GM19239 (cell line): ENCODE measurements at places on chromosomes 12 and 14.

- DNase-seq: no peak
These were observed 16.0 kb upstream of the EVL start for GRCh38 chr14:100049220-100049619.

GRCh38 chr12:8948701-8949341, 624 bp downstream of the M6PR start:
- DNase-seq: no peak

DNA sequence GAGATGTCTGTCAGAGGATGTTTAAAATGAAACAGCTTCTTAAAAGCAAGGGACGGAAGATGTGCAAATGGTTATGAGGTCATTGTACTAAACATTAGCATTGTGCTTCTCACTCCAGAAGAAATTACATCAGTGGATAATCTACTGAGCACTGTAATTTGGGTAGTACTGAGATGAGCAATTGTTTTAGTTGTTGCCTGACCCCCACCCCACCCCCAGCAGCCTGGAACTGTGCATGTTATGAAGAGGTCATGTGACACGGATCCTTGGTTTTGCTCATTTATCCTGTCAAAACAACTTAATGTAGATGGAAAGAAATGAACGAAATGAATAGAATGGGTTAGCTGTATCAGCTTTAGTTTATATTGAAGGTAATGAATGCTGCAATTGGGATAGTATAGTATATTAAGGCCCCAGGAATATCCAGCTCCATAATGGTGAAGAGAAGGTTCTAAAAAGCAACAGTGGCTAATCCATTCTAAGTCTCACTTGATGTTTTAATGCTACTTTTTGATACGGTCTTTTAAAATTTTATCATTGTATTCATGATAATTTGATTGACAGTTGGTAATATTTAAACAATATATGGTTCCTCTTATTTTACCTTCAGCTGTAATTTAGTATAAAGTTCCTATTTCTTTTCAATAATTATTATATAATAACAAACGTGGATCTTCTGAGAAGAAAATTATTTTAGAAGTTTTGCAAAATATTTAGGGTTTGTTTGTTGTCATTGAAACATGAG, 58.5 kb downstream of the WNK1 start:
- no peak for DNase-seq

DNA sequence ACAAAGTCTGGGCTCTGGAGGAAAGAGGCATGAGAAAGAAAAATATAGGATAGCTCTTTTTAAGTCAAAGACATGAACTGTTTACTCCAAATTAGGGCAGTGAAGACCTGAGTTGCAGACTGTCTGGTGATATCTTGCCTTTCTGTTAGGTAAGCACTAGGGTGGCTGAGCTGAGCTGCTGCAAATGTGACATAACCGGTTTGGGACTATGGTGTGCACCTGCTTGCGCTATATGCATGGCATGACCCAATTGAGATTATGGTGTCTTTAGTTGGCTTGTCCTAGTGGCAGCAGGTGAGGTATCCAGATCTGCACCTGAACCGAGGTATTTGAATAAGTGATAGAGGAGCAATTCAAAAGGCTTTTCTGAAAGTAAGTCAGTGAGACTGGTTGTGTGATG, 345.6 kb downstream of the APAF1 start:
- DNase-seq: no peak

GRCh38 chr12:125454786-125455480, 389.7 kb downstream of the AACS start:
- DNase-seq: no peak

DNA sequence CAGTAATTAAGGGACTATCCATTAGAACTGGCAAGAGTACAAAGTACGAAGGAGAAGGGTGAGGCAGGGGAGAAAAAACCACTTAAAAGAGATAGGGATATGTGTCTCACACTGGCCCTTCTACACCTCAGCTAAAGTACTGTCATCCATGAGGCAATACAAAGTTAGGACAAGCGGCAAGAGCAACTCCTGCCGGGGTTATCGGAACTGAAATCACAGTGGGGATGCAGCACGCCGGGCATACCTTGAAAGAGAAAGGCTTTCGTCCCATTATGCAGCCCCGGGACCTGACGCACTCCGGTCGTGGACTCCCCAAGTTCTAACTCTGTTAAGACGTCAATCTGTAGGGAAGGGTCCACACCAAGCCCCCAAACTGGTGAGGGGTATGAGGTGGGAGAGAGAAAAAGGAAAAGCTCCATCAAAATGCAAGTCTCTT, 1.1 kb downstream of the NELL2 start:
- DNase-seq: no peak

GRCh38 chr14:61866932-61867920, 105.0 kb downstream of the SNAPC1 start:
- peak; percentile 22 for DNase-seq

GRCh38 chr12:91383099-91383498, 200.5 kb upstream of the DCN start:
- no peak for DNase-seq

DNA sequence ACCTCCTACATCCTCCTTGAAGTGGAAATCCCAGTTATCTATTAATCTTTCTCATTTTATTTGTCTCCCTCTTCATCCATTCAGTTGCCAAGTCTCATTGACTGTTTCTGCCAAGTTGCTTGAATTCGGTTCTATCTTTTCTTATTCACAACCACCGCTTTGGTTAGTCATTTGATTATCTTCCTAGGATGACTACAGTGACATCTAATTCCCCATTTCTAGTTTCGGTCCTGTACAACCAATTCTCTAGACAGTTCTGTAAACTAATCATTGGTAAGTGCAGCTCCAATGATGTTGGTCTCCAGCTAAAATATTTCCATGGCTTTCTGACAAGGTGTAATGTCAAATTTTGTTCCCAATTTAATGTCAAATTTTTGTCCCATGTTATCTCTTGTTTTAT, 220.1 kb downstream of the ADAMTS20 start:
- no peak for DNase-seq

DNA sequence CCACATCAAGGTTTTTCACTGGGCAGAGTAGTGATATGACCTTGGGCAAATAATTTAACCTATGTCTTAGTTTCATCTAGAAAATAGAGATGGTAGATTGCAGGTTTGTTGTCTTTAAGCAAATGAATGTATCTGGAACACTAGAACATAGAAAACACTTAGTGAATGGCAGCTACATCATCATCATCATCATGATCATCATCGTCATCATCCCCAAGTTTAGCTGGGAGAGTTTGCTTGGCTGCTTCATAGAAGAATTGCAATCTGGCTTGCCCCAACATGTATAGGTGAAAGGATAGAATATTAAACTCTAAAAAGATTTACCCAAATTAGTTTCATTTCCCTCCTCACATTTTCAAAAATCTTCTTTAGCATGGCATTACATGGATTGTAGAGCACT, 91.3 kb upstream of the TMEM260 start:
- DNase-seq: no peak

DNA sequence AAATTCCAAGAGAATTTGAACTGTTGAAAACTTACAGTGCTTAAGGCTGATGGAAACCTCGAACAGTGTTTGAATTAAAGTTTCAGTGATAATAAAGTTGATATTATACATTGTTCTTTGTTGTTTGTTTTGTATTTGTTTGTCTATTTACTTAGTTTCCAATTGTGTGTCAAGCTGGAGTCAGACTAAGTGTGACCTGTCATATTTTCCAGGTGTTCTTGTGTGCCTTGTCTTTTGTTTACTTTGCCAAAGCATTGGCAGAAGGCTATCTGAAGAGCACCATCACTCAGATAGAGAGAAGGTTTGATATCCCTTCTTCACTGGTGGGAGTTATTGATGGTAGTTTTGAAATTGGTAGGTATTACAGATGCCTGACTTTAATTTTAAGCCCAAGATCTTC, 6.0 kb downstream of the SLCO1C1 start:
- no peak for DNase-seq

DNA sequence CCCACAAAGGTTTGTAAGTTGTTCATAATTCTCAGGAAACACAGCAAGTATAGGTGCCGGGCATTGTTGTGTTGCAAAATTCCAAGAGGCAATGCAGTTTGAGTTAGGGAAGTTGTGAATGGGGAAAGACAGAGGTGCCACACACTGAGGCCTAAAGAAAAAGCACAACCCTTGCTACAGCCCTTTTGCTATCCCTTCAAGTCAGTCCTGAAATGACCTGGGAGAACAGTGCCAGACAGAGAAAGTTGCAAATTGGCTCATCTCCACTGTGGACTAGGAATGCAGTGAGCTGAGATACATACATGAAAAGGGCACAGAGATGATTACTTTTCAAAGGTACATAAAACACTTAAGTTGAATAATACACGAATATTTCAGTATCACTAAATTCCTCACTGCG, 213.3 kb upstream of the TMTC1 start:
- no peak for DNase-seq

GRCh38 chr12:95615749-95616148, 64.5 kb upstream of the USP44 start:
- no peak for DNase-seq

- peak; percentile 71 for DNase-seq
These were observed 84.0 kb downstream of the CCDC88C start for GRCh38 chr14:91333650-91334039.

DNA sequence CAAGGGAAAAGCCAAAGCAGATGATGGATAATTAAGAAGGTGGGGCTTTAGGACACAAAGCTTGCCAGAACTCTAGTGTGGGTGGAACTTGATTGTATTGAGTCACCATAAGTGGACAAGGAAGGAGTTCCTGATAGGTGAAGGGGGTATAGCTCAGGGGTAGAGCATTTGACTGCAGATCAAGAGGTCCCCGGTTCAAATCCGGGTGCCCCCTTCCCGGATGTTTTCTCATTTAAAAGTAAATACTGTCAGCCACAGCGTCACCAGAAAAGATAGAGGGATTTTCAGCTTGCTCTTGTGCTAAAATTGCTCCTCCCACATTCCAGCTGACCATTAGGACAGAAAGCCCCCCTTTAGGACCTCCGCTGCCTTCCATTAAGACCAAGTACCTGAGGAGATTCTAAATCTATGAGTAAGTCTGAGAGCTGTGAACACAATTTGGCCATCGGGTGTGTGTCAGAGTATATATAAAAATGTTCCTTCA, 36.6 kb downstream of the DCAF4 start:
- DNase-seq: no peak

DNA sequence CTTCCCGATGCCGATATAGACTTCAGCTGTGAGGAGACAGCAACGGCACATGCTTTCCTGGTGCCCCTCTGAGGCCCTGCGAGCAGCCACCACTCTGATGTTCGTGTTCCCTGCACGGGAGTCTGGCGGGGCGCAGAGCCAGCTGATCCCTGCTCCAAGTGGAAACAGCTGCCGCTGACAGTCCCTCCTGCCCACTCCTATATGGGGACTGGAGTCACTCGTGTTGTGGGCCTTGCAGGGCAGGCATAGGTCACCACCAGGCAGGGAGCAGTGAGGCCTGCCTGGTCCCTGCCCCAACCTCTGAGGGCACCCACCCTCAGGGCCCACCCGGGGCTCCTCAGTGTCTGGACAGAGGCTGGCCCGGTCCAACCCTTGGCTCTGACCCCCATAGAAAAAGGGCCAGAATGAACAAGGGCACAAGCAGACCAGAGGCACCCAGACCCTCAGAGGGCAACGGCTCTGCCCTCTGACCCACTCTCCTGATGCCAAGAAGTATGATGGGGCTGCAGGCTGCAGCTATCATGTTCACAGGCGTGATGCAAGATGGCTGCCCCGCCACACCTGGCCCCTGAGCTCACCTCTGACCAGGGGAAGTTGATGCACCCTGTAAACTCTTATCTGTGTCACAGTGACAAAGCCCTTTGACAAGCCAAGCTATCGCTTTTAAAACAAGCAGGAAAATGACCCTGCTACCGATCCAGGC, 181.6 kb downstream of the CALM1 start:
- DNase-seq: no peak

- DNase-seq: no peak
These were observed 5.5 kb upstream of the HDAC7 start for GRCh38 chr12:47825173-47825639.

DNA sequence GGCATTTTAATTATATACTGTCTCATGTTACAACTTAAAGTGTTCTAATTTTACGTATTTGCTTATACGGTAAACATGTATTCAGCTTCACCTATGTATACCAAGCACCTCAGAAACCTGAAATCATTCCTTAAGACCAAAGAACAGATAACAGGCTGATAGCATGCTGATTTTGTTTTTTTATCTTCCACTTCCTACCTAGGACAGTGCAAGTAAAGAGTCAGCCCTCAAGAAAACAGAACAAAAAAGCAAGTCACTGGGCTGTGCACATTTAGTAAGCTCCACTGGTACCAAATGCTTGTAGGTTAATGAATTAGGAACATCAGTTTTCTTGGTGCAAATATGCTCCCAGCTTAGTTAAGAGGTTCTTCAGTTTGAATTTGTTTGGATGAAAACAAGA, 611.3 kb downstream of the VRK1 start:
- DNase-seq: no peak

DNA sequence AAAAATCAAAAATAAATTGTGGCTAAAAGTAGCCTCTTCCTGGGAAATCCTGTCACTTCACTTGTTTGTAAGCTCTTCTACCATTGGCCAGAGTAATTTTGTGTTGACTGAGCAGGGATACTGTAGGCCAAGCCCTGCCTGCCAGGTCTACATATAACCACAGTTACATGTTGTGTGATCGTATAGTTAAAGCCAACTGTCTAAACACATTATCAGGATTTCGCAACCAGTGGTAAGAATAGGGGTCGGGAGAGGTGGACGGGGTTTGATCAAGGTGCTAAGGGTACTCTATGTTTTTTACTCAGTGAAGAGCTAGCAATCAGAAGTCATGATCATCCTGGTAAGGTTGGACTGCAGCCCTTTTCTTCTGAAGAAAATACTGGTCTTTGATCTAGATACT, 13.4 kb downstream of the ANKRD13A start:
- DNase-seq: no peak

- no peak for DNase-seq
These were observed 17.7 kb upstream of the FOXJ2 start for GRCh38 chr12:8014836-8015235.

DNA sequence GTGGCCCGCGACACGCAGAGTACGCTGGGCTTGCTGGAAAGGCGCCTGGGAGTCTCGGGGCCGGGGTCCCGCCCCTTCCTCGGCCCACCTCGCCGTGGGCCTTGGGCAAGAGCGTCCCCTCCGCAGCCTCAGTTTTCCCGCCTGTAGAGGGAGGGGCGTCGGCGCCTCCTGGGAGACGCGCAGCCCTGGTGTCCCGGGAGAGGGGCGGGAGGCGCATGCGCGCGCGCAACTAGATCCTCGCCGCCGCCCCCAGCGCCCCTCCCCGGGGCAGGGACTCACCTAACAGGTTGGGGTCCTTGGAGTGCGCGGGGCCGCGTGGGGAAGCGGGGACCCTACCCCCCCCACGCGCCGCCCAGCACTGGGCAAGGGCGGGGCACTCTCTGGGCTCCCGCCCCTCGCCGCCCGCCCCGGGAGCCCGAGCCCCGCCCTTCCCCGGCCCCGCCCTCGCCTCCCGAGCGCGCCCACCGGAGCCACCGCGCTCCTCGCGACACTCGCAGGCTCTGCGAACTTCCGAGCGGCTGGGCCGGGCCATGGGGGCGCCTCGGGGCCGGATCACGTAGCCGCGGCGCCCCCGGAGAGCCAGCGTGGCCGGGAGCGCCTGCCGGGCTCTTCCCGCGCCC, at the start of gene KIF26A:
Gene KIF26A (plus strand): TSS at position 490 of the 620 bp plus-strand sequence. CDS start 136 bp downstream, outside the sequence.
- DNase-seq: no peak

- no peak for DNase-seq
These were observed 6.5 kb downstream of the TAS2R19 start for GRCh38 chr12:11015775-11016430.

GRCh38 chr12:120588948-120589930, 8.0 kb upstream of the POP5 start:
- DNase-seq: no peak
